ENCODE measurements at places on chromosomes 16 and 17. TPM values are rescaled to one million over a fixed set of nuclear protein-coding genes. Genes with fewer than 3 reads are reported as not detected.

GRCh38 chr17:4569591-4569990 is 9.2 kb upstream of the GGT6 start:
- DNase-seq, result no peak
- no peak overlapping the region for H3K27ac ChIP-seq
- H3K4me1 ChIP-seq, result peaks cover 35% of the 10 kb centered on the region
- H3K36me3 ChIP-seq, result no peaks in the 10 kb centered on the region

- H3K27me3 ChIP-seq, result peaks cover 27% of the 10 kb centered on the region
- H3K4me3 ChIP-seq, result no peak overlapping the region
- DNase-seq, result no peak
- H3K36me3 ChIP-seq, result peaks cover 2% of the 10 kb centered on the region
Observed at GRCh38 chr16:86668136-86668910, 90.0 kb downstream of the FOXL1 start.

GRCh38 chr17:77167472-77168306 is 26.9 kb downstream of the SEC14L1 start:
- no peak overlapping the region for H3K4me3 ChIP-seq
- no peak overlapping the region for H3K27ac ChIP-seq
- no peaks in the 10 kb centered on the region for H3K27me3 ChIP-seq
- peaks cover 25% of the 10 kb centered on the region for H3K36me3 ChIP-seq

GRCh38 chr16:19027416-19027815 is 40.0 kb upstream of the COQ7 start:
- DNase-seq, result no peak
- no peaks in the 10 kb centered on the region for H3K4me1 ChIP-seq
- no peaks in the 10 kb centered on the region for H3K27me3 ChIP-seq
- no peak overlapping the region for H3K4me3 ChIP-seq
- no peak overlapping the region for H3K27ac ChIP-seq

GRCh38 chr16:69182730-69183416 is 4.1 kb upstream of the SNTB2 start:
- H3K27me3 ChIP-seq, result no peaks in the 10 kb centered on the region
- H3K27ac ChIP-seq, result no peak overlapping the region
- no peak for DNase-seq
- no peaks in the 10 kb centered on the region for H3K36me3 ChIP-seq
- no peak overlapping the region for H3K4me3 ChIP-seq
- peaks cover 39% of the 10 kb centered on the region for H3K4me1 ChIP-seq

The CACNG4 gene
- not detected for total RNA-seq

The NUPR1 gene
- total RNA-seq, result not detected

The MARCHF10 gene
- not detected for total RNA-seq

The MT1H gene
- 37.5 TPM for total RNA-seq

The TOM1L1 gene
- 0.74 TPM for total RNA-seq

The SLC35G3 gene
- not detected for total RNA-seq

The CFAP97D1 gene
- not detected for total RNA-seq
